CD4-positive, alpha-beta T cell treated with Interferon gamma for 1 hour (primary cell): ENCODE measurements at places on chromosomes 16 and 17.

GRCh38 chr16:85894266-85894665 is 4.7 kb upstream of the IRF8 start:
- DNase-seq = no peak

- DNase-seq = no peak
These were observed 17.3 kb downstream of the CHD9NB start for GRCh38 chr16:53035176-53035942.

GRCh38 chr16:22671301-22672076 is 142.5 kb upstream of the HS3ST2 start:
- DNase-seq = no peak

DNA sequence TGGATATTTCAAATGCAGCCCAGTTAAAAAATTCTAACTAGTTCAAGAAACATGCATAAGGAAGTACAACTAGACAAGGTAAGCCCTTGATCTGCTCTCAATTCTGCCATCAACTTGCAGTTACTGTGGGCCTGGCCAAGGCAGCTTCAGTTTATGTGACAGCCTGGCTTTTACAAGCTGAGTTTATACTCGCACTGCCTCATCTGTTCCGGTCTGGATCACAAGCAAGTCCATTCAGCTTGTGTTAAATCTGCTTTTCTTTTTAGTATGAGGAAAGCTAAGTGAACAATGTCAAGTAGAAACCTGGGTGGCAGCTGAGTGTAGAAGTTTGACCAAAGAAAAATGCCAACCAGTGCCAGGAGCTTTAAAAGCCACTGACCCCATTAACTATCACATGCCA is 76.6 kb upstream of the CORO6 start:
- no peak for DNase-seq

DNA sequence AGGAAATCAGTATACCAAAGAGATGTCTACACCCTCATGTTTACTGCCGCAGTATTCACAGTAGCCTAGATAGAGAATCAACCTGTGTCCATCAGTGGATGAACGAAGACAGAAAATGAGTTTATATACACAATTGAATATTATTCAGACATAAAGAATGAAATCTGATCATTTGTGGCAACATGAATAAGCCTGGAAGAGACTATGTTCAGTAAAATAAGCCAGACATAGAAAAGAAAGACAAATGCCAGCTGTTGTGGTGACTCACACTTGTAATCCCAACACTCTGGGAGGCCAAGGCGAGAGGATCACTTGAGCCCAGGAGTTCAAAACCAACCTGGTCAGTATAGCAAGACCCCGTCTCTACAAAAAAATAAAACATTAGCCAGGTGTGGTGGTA is 16.1 kb downstream of the NUDT16L1 start:
- no peak for DNase-seq

DNA sequence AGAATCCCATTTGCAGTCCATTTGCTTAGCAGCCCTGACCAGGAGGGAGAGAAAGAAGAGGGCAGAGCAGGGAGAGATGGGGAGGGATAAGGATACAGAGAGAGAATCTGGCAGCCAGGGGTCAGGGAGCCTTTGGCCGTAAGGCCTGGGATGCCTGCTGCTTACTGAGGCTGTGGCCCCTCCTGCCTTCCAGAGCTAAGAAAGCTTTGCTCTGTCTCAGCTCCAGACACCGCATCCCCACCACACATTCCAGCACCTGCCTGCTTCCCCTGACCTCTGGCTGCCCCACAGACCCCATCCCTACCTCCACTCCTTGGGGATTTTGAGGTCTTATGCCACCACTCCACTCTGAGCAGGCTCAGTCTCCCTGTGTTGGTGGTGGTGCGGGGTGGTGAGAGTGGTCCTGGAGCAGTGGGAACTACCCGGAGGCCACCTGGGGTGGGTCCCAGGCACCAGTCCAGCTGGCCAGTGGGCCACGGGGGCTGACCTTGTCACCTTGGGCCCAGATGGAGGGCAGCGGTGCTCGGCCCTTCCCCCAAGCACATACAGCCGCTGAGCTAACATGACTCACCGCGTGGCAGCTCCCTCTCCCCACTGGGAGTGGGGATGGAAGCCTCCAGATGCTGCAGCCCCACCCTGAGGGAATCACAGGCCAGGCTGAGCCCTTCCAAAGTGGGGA is 58.3 kb downstream of the RAI1 start:
- DNase-seq = no peak

- DNase-seq = no peak
These were observed 34.1 kb upstream of the HELZ start for GRCh38 chr17:67279115-67279514.

DNA sequence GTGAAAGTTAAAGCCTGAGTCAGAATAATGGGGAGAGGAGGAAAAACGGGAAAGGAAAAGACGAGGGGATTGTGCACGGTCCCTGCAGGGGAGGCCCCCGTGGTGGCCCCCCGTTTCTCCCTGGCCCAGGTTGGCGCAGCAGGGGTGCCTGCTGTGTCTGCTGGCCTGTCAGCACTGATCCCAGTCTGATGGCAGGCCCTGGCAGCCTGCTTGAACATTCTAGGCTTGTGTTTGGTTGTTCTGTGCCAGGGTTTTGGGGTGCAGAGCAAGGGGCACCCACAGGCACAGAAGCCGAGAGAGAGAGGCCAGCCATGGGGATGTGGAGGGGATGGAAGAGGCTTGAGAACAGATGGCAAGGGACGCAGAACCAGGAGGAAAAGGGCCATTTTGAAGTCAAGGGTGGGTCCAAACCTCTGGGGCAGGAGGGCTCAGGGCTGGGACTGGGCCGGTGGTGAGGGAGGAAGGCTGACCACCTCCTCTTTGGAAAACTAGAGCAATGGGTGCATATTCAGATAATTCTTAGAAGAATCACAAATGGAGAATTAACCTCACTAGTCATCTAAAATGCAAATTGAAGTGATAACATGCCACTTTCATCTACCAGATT is 35.9 kb downstream of the TBX4 start:
- no peak for DNase-seq

DNA sequence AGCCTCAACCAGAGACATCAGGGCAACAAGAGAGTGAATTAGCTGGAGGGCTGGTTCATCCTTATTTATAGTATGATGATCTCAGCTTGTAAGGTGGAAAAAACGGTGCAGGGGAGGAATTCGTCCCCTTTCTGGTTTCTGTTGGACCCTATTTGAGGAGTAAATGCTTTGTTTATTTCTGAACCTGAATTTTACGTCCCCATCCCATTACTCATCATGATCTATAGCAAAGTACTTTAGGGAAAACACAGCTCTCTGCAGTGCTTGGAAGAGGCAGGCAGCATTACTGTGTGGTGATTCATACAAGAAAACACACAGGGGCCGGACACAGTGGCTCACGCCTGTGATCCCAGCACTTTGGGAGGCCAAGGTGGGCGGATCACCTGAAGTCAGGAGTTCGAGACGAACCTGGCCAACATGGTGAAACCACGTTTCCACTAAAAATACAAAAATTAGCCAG is 8.0 kb upstream of the VAT1L start:
- DNase-seq = no peak

- no peak for DNase-seq
These were observed 758.5 kb upstream of the CDH8 start for GRCh38 chr16:62794724-62795123.

DNA sequence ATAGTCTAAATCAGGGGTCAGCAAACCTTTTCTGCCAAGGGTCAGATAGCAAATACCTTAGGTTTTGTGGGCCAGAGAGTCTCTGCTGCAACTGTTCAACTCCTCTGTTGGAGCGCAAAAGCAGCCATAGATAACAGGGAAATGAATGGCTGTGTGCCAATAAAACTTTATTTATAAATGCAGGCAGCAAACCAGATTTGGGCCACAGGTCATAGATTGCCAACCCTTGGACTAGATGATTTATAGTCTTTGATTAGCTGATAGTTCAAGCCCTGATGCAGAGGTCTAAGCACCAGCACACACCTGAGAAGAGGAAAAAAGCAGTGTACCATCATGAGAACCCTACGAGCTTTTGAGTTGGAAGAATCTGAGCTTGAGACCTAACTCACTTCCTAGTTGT is 86.0 kb upstream of the DYNLRB2 start:
- DNase-seq = no peak

- DNase-seq = no peak
These were observed 17.5 kb downstream of the B9D1 start for GRCh38 chr17:19345067-19345460.

DNA sequence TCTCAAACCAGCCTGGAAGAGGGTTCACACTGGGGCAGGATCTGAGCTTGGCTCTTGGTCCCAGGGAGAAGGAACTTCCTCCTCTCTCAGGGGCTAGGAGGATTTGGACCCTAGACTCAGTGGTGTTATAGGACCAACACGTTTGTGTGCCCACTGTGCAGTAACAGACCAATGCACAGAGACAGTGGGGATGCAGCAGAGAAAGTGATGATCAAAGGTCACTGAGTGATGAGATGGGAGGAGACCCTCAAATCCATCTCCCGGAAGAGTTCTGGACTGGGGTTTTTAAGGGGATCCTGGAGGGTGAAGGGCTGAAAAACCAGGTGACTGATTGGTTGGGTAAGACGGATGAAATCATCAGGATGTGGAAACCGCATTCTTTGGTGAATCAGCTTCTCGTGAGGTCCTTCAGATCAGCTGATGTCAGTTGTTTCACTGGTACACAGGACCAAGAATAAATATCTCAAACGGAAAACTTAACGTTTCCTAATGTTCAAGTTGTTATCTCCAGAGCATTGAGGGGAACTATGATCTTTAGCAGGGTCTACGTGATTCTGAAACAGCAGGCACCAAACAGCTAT is 3.3 kb upstream of the VAC14 start:
- no peak for DNase-seq

GRCh38 chr16:23863511-23864422 is 28.0 kb downstream of the PRKCB start:
- no peak for DNase-seq

- DNase-seq = no peak
These were observed 893 bp upstream of the ODF4 start for GRCh38 chr17:8338753-8339140.
